CD4-positive, alpha-beta memory T cell (primary cell): ENCODE measurements at places on chromosomes 12 and 14. TPM values are rescaled to one million over a fixed set of nuclear protein-coding genes. Genes with fewer than 3 reads are reported as not detected.

DNA sequence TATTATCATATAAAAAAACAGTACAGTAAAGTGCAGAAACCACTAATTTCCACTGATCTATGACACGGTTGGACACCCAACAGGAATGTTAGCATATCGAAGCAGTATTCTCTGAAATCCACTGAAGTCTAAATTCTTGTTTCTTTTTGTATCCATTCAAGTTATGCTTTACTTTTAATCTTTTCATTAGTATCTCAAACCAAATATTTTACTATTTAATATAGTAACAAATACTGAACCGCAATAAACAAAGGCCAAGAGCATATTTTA is 41.1 kb downstream of the ATXN2 start:
- DNase-seq, result no peak

DNA sequence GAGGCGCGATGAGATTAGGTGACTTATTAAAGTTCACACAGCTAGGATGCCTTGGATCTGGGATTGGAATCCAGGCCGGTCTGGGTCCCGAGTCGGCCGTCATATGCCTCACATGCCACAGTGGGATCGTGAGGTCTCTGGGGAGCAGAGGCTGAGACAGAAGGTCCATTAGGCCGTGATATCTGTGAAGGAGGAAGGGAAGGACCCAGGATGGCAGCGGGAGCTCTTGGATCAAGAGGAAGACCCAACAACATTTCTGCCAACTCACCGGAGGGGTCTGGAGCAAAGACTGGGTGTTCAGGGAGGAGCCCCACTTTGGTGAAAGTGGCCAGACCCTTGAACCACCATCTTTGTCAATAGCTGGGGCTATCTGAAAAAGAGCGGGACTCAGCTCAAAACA is 242.9 kb downstream of the GLT1D1 start:
- DNase-seq, result no peak

- no peak for DNase-seq
Observed at GRCh38 chr14:77920312-77920711, 120.4 kb downstream of the ADCK1 start.

DNA sequence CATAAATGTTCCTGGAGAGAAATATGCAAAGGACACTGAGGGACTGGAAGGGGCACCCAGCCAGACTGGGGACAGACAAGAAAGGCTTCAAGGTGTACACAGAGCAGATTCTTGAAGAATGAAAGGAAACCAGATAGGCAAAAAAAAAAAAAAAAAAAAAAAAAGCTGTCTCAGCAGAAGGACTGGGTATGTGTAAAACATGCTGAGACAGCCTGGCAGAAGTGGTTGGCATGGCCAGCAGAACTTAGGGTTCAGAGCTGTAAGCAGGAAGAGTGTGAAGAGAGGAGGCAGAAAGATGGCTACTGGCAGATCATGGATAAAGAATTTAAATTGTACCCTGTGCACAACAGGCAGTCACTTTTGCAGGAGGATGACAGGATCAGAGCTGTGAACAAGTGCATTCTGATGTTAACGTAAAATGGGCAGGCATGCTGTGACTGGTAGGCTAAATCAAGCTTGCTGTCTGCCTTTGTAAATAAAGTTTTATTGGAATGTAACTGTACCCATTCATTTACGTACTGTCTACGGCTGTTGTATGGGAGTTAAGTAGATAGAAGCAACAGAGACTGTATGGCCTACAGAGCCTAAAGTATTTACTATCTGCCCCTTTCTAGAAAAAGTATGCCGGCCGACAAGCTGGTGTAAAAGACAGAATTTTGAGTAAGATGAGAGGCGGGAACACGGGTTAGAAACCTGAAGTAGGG is 42.2 kb downstream of the UBR7 start:
- no peak for DNase-seq

CACNA2D4 gene
- 19.2 TPM for total RNA-seq

- no peak for DNase-seq
Observed at GRCh38 chr12:11761869-11762567, 112.5 kb downstream of the ETV6 start.
